ENCODE measurements at places on chromosomes 7 and 10.

DNA sequence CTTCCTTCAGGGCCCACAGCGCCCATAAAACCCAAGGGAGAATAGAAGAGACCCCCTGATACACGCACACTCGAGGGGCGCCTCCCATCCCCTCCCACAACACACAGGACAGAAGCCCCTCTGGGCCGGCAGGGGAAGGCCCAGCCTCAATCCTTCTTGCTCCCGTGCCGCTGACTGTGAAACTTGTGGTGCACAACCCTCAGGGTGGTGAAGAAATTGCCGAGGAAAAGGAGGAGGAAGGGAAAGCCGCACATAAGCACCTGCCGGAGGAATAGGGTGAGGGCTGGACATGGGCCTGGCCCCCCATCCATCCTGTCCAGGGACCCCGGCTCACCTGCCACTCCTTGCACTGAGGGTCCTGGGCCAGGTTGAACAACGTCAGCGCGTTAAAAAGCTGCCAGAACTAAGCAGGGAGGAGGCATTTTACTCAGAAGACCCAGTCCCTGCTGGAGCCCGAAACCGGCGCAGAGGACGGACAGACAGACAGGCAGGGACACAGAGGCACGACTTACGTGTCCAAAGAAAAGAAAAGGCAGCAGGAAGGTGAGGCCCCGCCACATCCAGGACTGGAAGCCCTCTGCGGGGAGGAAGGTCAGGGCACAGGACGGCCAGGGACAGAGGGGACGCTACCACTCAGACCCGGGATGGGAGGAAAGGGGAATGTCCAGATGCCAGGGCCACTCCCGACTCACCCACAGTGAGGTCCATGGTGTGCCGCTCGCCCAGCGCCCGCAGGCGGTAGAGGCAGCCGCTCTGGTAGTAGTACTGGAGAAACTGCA lies 7.2 kb downstream of the TMEM120A start:
- DNase-seq = no peak

DNA sequence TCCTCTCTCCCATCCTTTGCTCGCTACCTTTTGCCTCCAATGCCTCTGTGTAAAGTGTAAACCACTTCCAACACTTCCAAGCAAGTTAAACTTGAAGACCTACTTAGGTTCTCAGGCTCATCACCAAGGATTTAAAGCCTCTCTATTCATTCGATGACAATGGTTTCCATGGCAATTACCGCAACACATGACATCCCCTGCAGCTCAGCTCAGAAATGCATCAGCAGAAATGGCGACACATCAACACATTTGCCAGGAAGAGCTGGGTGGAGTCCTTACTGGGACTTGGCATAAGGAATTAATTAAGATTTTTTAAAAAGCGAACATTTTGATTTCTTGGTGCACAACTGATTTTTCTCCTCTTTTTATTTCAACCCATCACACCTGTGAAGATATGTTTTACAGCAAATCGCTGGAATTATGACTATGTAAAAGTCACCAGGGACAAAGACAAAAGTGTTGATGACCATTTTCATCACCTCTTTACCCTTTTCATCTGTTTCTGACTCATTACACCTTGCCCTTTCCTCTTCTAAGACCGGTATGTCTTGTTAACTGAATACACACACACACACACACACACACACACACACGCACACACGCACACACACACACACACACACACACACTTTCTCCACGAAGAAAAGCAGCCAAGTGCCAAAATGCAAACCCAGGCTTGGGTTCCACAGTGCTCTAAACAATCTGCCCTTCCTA lies 453.4 kb upstream of the CELF2 start:
- DNase-seq = no peak

GRCh38 chr10:86888585-86889381 lies 68.6 kb downstream of the MMRN2 start:
- DNase-seq = no peak

DNA sequence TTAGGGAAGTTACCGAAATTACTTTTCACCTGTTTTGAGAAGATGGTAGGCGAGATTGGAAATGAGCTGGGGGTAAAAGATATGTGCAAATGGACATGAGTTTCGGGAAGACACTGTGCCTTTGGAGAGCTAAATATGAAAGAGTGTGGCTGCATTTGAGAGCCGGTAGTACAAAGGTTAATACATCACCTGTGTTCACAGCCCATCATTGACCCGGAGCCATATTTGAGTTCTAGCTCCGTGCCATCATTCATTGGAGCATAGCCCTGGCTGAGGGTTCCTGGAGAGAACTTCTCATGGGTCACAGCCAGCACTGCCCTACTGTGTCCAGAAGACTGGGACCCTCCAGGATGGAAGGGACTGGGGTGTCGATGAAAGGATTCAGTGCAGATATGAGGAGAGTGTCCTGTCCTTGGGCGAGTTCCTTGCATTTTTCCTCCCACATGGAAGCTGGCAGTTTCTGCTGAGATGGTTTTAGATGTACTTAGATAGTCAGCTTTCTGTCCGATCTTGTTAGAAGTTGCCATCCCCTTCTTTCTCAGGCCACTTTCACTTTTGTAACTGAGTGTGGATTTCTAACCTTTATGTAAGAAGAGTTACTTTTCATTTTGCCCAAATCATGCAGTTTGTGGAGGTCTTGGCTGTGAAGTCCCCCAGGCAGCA lies 138.8 kb downstream of the JCAD start:
- DNase-seq = no peak

DNA sequence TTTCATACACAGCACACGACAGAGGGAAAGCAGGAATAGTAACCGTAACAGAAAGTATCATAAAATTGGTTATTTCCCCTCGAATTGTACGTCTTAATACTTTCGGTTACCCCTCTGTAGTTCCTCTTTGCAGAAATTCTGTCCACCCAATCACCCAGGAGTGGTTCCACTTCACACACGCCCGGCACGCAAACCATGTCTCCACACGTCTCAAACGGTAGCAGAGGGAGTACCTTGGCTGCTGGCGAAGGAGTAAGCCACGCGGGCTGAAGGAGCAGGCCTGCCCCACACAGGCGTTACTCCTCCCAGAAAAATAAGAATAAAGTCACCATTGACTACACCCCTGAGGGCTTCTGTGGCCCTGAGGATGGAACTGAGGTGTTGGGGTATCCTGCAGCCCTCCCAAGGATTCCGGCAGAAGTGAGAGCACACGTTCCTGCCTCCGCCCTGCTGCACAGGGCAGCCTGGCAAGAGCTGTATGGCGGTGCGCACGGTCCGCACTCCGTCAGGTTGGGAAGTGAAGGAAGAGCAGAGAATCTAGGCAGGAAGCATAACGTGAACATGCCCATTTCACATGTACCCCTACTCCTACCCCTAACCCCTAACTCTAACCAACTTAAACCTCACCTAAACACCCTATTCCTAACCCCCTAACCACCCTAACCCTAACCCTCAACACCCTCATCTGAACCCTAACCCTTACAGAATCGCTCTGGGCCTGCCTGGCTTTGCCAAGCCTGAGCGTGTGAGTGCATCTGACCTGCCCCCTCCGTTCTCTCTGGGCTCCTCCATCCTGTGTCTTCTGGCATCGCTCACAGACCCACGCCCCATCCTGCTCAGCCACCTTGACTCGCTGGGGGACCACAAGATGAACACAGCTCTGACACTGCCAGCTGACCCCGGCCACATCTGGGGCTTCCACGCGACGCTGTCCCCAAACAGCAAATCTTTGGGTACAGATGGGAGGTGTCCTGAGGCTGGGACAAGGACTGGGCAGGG lies 18.2 kb downstream of the GPR146 start:
- DNase-seq = no peak

DNA sequence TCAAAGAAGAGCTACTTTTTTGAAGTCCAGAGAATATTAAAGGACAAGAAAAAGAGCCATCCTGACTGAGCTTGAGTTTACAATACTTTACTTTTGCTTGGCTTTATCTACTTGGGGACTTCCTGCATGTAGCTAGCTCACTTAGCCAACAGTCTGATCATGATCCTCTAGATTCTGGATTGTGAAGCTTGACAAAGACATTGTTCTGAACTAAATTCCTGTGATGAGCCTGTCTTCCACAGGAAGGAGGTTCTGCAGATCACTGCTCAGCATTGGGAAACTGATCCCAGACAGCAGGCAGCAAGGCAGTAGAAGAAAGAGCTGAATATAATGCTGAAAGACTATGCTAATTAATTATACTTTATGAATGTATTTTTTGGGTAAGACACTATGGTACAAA lies 296.4 kb downstream of the DGKB start:
- no peak for DNase-seq

GRCh38 chr10:30238836-30239235 lies 110.2 kb downstream of the MTPAP start:
- no peak for DNase-seq

DNA sequence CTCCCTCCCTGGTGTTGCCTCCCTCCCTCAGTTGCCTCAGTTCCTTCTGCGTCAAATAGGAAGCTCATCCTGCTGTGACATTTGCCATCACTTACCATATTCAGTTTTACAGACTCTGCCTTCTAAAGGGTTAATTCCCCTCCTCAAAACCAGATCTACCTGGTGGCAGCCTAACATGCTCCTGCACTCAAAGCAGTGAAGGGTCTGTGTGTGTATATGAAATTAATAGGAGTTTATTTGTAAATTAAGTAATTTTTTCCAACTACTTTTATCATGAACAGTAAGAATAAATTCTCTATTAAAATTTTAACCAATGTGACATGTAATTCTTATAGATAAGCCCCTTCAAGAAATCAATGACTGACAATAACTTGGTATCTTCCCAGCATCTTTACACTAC lies 158.6 kb upstream of the INSYN2A start:
- DNase-seq = peak; percentile 12

GRCh38 chr7:141133646-141134045 lies 59.8 kb downstream of the TMEM178B start:
- no peak for DNase-seq

GRCh38 chr10:88004451-88004850 lies 141.0 kb downstream of the PTEN start:
- no peak for DNase-seq

- DNase-seq = no peak
Observed at GRCh38 chr10:12628964-12629766, 279.8 kb downstream of the CAMK1D start.

GRCh38 chr10:27743877-27744801 lies 1.5 kb downstream of the MKX start:
- no peak for DNase-seq

DNA sequence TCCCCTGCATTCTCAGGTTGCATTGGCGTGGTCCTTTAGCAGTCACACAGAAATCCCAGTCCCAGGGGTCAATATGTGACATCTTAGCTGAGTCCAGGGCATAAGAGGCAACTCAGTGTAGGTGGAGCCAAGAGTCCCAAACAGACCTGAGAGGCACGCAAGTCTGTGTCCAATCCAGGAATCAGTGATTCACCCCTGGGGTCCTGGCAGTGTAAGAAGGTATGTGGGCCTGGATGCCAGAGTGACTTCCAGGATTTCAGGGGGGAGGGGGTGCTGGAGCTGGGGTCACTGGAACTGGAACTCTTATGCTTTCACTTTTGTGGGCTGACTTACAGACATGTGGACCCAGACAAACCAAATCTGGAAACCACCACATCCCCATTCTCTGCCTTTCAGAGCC lies 26.8 kb downstream of the FRMPD2 start:
- DNase-seq = no peak

DNA sequence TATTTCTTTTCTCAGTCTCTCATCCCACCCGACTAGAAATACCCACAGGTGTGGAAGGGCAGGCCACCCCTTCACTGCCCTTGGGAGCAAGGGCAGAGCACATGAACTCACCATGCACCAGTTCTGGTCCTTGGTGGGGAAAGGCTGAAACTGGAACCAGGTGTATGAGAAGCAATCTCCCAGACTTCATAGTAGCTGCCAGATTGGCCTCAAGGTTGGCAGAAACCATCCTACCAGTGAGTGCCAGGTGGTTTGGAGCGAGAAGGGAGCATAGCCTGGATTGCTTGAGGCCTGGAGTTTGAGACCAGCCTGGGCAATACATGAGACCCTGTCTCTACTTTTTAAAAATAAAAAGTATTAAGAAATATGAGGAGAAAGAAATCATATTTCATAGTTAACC lies 138.8 kb downstream of the LYZL1 start:
- no peak for DNase-seq

DNA sequence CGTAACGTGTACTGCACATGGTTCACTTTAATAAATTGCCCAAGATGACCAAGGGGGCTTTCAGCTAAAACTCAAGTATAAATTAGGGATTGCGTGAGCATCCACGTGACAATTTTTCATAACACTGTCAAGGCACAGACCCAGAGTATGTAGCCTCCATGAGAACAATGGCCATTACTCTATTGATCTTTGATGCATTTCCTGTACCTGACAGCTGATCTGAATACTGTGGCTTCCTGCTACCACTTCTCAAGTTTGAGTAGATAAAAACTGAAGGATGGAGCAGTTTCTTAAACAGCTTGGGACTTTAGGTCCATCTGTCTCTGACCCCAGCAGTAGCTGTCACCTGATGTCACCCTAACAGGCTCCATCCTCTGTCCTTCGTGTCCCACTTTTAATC lies 98.9 kb downstream of the ABCC2 start:
- DNase-seq = no peak

GRCh38 chr10:112535531-112535951 lies 88.5 kb downstream of the VTI1A start:
- DNase-seq = no peak

- no peak for DNase-seq
Observed at GRCh38 chr10:77844177-77844576, 82.4 kb downstream of the DLG5 start.
